Karpas-422 (cell line): ENCODE measurements at places on chromosomes 13 and 19. TPM values are rescaled to one million over a fixed set of nuclear protein-coding genes. Genes with fewer than 3 reads are reported as not detected.
A peak's percentile ranks its signal among the peaks of the same experiment; 100 is the strongest.

GRCh38 chr13:97310809-97311436 is 88.8 kb downstream of the MBNL2 start:
- DNase-seq, result no peak
- H3K36me3 ChIP-seq, result no peaks in the 10 kb centered on the region
- H3K4me3 ChIP-seq, result no peak overlapping the region
- no peaks in the 10 kb centered on the region for H3K4me1 ChIP-seq
- H3K27me3 ChIP-seq, result no peaks in the 10 kb centered on the region

DNA sequence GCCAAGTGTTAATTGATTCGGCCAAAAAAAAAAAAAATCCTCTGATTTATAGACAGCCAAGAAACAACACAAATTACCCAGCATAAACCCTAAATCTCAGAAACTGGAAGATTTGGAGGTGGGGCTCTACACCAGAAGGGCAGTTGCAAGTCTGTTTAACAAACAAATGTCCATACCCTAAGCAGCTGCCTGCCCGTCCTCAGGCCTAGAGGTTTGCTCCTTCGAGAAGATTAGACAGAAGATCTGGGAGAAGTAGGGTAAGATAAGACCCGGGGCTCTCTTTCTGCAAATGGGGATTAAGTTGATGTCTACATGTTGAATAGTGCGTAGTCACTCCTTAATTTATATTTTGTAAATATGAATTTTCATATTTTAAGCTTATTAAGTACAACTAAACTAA is 3.4 kb upstream of the N4BP2L1 start:
- H3K36me3 ChIP-seq, result no peaks in the 10 kb centered on the region
- no peaks in the 10 kb centered on the region for H3K27me3 ChIP-seq
- no peak overlapping the region for H3K27ac ChIP-seq
- peaks cover 17% of the 10 kb centered on the region for H3K4me1 ChIP-seq
- DNase-seq, result no peak

MBD3L3 gene
- not detected in 2 replicates for total RNA-seq

CRB3 gene
- 0.34 TPM in 1 of 2 replicates, not detected in the other for total RNA-seq

- H3K4me1 ChIP-seq, result no peaks in the 10 kb centered on the region
- H3K27me3 ChIP-seq, result no peaks in the 10 kb centered on the region
- no peak overlapping the region for H3K27ac ChIP-seq
- DNase-seq, result peak; percentile 52
- H3K36me3 ChIP-seq, result peaks cover 90% of the 10 kb centered on the region
- no peak overlapping the region for H3K4me3 ChIP-seq
Measured at GRCh38 chr19:57620673-57621348, 6.8 kb downstream of the ZNF134 start.

GRCh38 chr13:40401911-40402776 is 264.3 kb downstream of the FOXO1 start:
- H3K36me3 ChIP-seq, result no peaks in the 10 kb centered on the region
- peaks cover 18% of the 10 kb centered on the region for H3K4me1 ChIP-seq
- no peaks in the 10 kb centered on the region for H3K27me3 ChIP-seq
- 0 out of 2 replicates have a peak overlapping the region, but pooled peaks have one; percentile 5 for H3K4me3 ChIP-seq
- DNase-seq, result peak; percentile 78

DNA sequence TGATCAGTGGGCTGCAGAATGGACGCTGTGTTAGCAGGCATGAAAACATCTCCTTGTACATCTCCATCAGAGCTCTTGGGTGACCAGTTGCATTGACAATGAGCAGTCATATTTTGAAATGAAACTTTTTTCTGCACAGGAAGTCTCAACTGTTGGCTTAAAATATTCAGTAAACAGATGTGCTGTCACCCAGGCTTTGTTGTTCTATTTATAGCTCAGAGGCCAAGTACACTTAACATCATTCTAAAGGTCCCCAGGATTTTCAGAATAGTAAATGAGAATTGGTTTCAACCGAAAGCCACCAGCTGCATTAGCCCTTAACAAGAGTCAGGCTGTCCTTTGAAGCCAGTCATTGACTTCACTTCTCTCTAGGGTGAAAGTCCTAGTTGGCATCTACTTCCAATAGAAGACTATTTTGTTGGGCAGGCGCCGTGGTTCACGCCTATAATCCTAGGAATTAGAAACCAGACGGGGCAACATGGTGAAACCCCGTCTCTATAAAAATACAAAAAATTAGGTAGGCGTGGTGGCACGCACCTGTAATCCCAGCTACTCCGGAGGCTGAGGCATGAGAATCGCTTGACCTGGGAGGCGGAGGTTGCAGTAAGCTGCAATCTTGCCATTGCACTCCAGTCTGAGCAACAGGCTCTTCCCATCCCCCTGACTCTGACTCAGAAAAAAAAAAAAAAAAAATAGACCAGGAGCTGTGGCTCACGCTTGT is 7.9 kb upstream of the PDE4A start:
- no peak overlapping the region for H3K27ac ChIP-seq
- H3K4me3 ChIP-seq, result no peak overlapping the region
- DNase-seq, result no peak
- no peaks in the 10 kb centered on the region for H3K36me3 ChIP-seq
- H3K27me3 ChIP-seq, result no peaks in the 10 kb centered on the region

DNA sequence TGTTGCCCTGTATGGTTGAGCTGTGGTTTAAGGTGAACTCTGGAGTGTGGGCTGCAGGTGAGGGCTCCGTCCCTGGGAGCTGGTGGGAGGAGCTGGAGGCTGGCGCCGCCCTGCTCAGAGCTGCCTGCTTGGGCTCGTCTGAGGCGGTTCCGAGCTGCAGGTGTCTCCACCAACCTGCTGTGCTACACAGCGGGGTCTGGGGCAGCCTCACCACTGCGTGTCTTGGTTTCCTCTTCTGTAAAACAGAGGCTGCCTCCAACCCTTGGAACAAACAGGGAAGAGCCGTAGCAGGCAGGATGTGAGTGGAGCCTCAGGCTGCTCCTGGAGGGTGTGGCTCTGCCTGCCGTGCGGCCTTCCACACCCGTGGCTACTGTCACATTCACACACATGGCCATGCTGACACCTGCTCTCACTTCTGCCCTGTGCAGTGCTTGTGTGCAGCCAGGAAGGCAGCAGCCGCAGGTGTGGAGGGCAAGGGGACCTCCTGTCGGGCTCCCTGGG is 21.4 kb downstream of the NAXD start:
- H3K4me1 ChIP-seq, result no peaks in the 10 kb centered on the region
- H3K36me3 ChIP-seq, result peaks cover 14% of the 10 kb centered on the region; the same call in 1 of the 2 replicates
- H3K27ac ChIP-seq, result no peak overlapping the region
- no peaks in the 10 kb centered on the region for H3K27me3 ChIP-seq

DNA sequence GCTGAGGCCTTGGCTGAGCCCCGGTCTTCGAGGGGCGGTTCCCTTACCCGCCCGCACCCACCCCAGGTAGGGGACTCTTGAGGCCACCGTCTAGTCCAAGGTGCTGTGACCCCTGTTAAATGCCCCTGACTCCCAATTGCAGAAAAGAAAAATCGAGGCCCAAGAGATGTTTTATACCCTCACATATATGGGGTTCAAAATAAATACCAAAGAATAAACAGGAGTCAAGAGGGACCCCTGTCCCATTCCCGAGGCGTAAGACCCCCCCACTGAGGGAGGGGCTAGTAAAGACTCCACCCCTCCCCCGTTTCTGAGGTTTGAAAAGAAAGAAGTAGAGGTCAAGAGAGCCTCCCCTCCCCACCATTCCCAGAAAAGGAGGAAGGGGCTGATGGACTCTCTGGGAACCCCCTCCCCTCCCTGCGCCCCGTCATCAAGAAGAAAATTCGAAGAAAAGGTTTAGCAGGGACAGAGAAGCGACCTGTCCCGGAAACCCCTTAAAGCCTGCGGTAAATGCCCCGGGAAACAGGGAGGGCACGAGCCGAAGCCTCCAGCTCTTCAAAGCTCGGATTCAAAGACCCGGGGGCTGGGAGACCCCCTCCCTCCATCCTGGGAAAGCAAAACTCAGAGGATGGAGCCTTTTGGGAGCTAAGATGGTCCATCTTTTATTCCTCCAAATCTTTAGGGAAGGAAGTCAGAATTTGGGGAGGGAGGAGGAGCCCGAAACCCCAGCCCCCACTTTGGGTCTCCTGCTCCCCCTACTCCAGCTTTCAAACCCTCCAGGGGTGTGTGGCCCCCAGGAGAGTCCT is 755 bp upstream of the RAB3A start:
- H3K36me3 ChIP-seq, result peaks cover 15% of the 10 kb centered on the region; the same call in 1 of the 2 replicates
- peak overlapping the region; percentile 66 for H3K4me3 ChIP-seq

DNA sequence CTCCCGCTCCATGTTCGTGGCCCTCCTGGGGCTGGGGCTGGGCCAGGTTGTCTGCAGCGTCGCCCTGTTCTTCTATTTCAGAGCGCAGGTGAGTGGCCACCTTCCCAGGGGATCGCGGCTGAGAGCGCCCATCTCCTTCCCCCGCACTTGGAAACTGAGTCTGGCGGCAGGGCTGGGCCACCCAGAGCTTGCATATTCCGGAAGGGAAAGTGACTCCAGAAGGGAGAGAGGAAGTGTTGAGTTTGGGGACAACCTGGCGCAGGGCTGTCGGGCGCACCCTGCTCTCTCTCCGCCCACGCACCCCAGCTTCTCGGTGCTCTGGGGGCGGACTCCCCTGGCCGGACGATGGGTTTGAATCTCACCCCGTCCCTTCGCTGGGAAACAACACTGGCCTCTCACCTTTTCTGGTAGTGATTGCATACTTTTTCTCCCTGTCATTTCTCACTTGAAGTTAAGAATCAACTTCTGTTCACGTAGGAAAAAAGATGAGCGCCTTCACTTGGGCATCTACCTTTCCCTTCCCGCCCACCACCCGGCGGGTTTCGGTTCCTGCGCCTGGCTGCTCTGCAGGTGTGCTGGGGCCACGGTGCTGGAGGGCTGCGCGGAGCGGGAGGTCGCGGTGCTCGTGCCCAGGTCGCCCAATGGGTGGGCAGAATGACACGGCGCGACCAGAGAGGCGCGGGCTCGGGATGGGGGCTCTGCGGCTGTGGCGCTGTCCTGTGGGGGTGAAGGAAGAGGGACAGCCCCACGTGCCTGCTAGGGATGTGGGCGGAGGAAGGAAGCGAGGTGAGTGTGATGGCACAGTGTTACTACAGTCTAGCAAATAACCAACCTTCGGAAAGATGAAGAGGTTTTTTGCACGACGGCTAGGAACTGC is 721 bp downstream of the TNFSF11 start:
- no peaks in the 10 kb centered on the region for H3K27me3 ChIP-seq
- no peaks in the 10 kb centered on the region for H3K4me1 ChIP-seq
- H3K4me3 ChIP-seq, result no peak overlapping the region

SMIM17 gene
- total RNA-seq, result 0.19 and 0.32 TPM in 2 replicates

GRCh38 chr13:28495538-28496187 is 735 bp upstream of the FLT1 start:
- H3K27ac ChIP-seq, result no peak overlapping the region
- no peaks in the 10 kb centered on the region for H3K27me3 ChIP-seq
- DNase-seq, result no peak
- H3K36me3 ChIP-seq, result no peaks in the 10 kb centered on the region
- H3K4me3 ChIP-seq, result no peak overlapping the region

GRCh38 chr13:45879666-45880065 is 28.1 kb upstream of the SIAH3 start:
- no peaks in the 10 kb centered on the region for H3K4me1 ChIP-seq
- no peak overlapping the region for H3K27ac ChIP-seq
- DNase-seq, result no peak
- no peaks in the 10 kb centered on the region for H3K36me3 ChIP-seq

DNA sequence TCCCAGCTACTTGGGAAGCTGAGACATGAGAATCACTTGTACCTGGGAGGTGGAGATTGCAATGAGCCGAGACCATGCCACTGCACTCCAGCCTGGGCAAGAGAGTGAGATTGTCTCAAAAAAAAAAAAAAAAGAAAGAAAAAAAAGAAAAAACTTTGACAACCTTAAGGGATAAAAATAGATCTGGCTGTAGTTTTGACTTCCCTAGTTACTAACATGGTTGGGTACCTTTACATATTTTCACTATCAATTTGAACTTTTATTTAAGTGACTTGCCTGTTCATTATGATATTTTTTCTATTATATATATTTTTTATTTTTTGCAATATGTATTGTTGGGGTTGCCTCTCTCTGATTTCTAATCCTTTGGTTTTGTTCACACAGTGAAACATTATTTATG is 8.4 kb upstream of the ZNF235 start:
- H3K4me3 ChIP-seq, result no peak overlapping the region
- no peaks in the 10 kb centered on the region for H3K4me1 ChIP-seq
- no peak for DNase-seq
- no peaks in the 10 kb centered on the region for H3K27me3 ChIP-seq

KL gene
- total RNA-seq, result not detected in 2 replicates

DNA sequence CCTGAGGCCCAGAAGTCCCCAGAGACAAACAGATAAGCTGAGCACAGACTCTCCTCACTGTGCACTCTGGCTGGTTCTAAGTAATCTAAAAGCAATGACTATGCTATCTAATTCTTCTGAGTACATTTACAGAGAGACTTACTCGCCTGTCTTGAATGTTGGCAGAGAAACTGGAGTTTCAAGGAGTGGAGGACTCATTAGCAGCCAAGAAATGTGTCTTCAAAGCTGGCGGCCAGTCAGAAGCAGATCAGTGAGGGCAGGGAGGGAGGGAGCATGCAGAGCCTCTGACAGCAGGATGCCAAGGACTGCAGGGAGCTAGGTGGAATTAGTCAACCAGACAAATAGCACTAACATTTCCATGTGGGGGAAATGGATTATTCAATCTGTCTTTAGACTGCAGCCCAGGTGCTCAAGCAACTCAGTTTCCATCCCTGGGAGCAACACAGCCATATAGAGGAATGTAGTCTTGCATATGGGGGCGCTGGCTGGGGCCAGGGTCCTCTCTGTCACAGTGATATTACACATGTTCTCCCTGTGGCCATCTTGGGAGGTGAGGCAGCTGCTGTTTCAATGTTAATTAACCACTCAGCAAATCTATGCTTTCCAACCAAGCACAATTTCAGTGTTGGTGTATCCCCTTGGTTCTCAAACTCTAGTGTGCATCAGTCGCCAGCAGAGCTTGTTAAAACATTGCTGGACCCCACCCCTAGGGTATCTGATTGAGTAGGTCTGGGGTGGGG is 97.9 kb downstream of the CCNA1 start:
- no peak overlapping the region for H3K27ac ChIP-seq
- no peak overlapping the region for H3K4me3 ChIP-seq
- no peaks in the 10 kb centered on the region for H3K4me1 ChIP-seq
- H3K36me3 ChIP-seq, result no peaks in the 10 kb centered on the region
- no peak for DNase-seq
- no peaks in the 10 kb centered on the region for H3K27me3 ChIP-seq

- H3K4me3 ChIP-seq, result no peak overlapping the region
- no peak overlapping the region for H3K27ac ChIP-seq
- DNase-seq, result no peak
- no peaks in the 10 kb centered on the region for H3K36me3 ChIP-seq
- no peaks in the 10 kb centered on the region for H3K27me3 ChIP-seq
- H3K4me1 ChIP-seq, result peaks cover 23% of the 10 kb centered on the region
Measured at GRCh38 chr19:6273701-6274601, 5.8 kb downstream of the MLLT1 start.

GRCh38 chr19:39492225-39492624 is 6.5 kb upstream of the DLL3 start:
- H3K4me1 ChIP-seq, result no peaks in the 10 kb centered on the region
- DNase-seq, result no peak
- peaks cover 10% of the 10 kb centered on the region; the same call in 1 of the 2 replicates for H3K36me3 ChIP-seq
- H3K27ac ChIP-seq, result no peak overlapping the region
- H3K27me3 ChIP-seq, result no peaks in the 10 kb centered on the region

CD33 gene
- 18.1 and 19.3 TPM in 2 replicates for total RNA-seq
